ENCODE measurements at places on chromosomes 2 and 18. TPM values are rescaled to one million over a fixed set of nuclear protein-coding genes. Genes with fewer than 3 reads are reported as not detected.
A peak's percentile ranks its signal among the peaks of the same experiment; 100 is the strongest.

Gene DNAJC5G
- not detected for polyA plus RNA-seq

GRCh38 chr2:67867735-67868134 is 195.1 kb downstream of the C1D start:
- DNase-seq = no peak
- H3K4me1 ChIP-seq = peaks cover 8% of the 10 kb centered on the region
- no peaks in the 10 kb centered on the region for H3K27me3 ChIP-seq
- H3K4me3 ChIP-seq = no peak overlapping the region

Gene DPP10
- polyA plus RNA-seq = not detected

Gene CAPN14
- 0.08 TPM for polyA plus RNA-seq

GRCh38 chr2:26175466-26176278 is 2.8 kb downstream of the GAREM2 start:
- DNase-seq = peak; percentile 40
- H3K4me1 ChIP-seq = peaks cover 19% of the 10 kb centered on the region
- H3K27me3 ChIP-seq = no peaks in the 10 kb centered on the region
- no peak overlapping the region for H3K4me3 ChIP-seq

- DNase-seq = no peak
- peaks cover 6% of the 10 kb centered on the region for H3K4me1 ChIP-seq
- no peaks in the 10 kb centered on the region for H3K27me3 ChIP-seq
- no peak overlapping the region for H3K4me3 ChIP-seq
- H3K27ac ChIP-seq = no peak overlapping the region
These were observed 480.5 kb downstream of the TRIB2 start for GRCh38 chr2:13197248-13197647.

DNA sequence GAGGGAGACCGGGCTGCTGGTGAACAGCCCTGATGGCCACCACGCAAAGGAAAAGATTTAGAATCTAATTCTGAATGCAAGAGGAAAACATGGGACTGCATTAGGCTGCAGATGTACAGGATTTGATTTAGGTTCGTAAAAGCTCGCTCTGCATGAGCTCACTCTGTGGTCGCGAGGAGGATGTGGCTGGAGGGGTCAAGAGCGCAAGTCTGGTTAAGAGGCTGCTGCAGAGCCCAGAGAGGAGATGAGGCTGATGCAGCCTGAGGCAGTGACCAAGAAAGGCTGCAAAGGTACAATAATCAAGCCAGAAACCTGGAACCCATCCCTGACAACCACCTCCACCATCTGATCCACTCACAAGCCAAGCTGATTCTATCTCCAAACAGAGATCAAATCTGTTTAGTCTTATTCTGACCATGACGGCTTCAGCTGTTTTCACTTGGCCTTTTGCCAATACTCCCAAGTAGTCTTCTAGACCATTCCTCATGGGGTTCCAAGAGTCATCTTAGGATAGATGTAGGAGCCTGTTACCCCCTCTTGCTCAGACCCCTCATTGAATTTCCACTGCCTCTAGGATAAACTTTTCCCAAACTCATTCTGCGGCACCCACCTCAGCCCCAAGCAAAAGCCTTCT is 58.9 kb upstream of the ARL4C start:
- no peaks in the 10 kb centered on the region for H3K27me3 ChIP-seq
- no peak overlapping the region for H3K4me3 ChIP-seq
- no peaks in the 10 kb centered on the region for H3K36me3 ChIP-seq
- DNase-seq = peak; percentile 33
- H3K4me1 ChIP-seq = peaks cover 6% of the 10 kb centered on the region

Gene MEP1B
- not detected for polyA plus RNA-seq

DNA sequence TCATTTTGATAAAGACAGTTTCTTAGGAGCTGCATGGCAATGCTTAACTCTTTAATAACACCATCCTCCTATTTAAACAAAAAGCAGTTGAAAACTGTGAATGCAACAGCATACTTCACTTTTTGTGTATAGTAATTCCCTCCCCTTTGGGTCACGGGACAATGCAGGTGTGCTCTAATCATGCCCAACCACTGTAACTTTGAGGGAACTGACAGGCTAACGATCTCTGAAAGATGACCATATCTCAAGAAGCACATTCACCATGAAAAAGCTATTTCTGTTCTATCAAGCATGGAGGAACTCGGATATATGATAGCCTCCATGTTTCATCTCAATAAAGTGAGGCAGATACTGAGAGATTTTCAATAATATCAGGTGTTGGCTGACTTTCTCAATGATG is 81.1 kb upstream of the CD226 start:
- H3K4me3 ChIP-seq = no peak overlapping the region
- H3K4me1 ChIP-seq = no peaks in the 10 kb centered on the region
- no peak for DNase-seq
- H3K36me3 ChIP-seq = peaks cover 27% of the 10 kb centered on the region

GRCh38 chr18:45562567-45563479 is 52.5 kb upstream of the SLC14A2 start:
- peaks cover 13% of the 10 kb centered on the region for H3K4me1 ChIP-seq
- no peak for DNase-seq
- H3K4me3 ChIP-seq = no peak overlapping the region
- H3K36me3 ChIP-seq = no peaks in the 10 kb centered on the region

Gene CD8B2
- not detected for polyA plus RNA-seq

Gene MEIS1
- polyA plus RNA-seq = 16.9 TPM

DNA sequence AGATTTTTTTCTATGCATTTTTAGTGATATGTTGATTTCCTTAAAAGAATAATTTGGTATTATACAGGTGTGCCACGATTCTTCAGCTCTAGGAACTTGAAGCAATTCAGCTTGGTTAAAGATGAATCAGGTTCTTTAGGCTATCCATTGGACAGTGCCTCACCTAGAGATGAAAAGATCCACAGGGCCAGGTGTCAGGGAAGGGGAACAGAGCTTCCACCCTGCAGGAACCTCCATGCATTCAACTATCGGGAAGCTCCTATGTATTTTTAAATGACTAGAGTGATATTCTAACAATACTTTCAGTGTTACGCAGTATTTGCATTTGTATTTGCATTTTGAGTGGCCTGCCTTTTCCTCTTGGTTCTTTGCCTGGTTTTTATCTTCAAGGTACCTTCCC is 40.2 kb downstream of the PKP4 start:
- H3K4me1 ChIP-seq = peaks cover 23% of the 10 kb centered on the region
- DNase-seq = no peak
- H3K27me3 ChIP-seq = no peaks in the 10 kb centered on the region
- H3K4me3 ChIP-seq = no peak overlapping the region
- no peak overlapping the region for H3K27ac ChIP-seq
- H3K36me3 ChIP-seq = no peaks in the 10 kb centered on the region

Gene UGGT1
- polyA plus RNA-seq = 25.7 TPM

Gene SERPINB4
- not detected for polyA plus RNA-seq

- no peaks in the 10 kb centered on the region for H3K4me1 ChIP-seq
- H3K4me3 ChIP-seq = no peak overlapping the region
- no peak overlapping the region for H3K27ac ChIP-seq
- H3K36me3 ChIP-seq = no peaks in the 10 kb centered on the region
These were observed 26.5 kb upstream of the CXXC1 start for GRCh38 chr18:50313873-50314460.

- no peak for DNase-seq
- no peaks in the 10 kb centered on the region for H3K27me3 ChIP-seq
- H3K4me3 ChIP-seq = no peak overlapping the region
- no peaks in the 10 kb centered on the region for H3K36me3 ChIP-seq
- no peak overlapping the region for H3K27ac ChIP-seq
These were observed 82.7 kb downstream of the MREG start for GRCh38 chr2:215930505-215931253.

GRCh38 chr2:17271416-17271815 is 246.8 kb downstream of the RAD51AP2 start:
- no peaks in the 10 kb centered on the region for H3K36me3 ChIP-seq
- no peak overlapping the region for H3K4me3 ChIP-seq
- H3K27me3 ChIP-seq = no peaks in the 10 kb centered on the region
- no peaks in the 10 kb centered on the region for H3K4me1 ChIP-seq
- no peak for DNase-seq
- H3K27ac ChIP-seq = no peak overlapping the region

DNA sequence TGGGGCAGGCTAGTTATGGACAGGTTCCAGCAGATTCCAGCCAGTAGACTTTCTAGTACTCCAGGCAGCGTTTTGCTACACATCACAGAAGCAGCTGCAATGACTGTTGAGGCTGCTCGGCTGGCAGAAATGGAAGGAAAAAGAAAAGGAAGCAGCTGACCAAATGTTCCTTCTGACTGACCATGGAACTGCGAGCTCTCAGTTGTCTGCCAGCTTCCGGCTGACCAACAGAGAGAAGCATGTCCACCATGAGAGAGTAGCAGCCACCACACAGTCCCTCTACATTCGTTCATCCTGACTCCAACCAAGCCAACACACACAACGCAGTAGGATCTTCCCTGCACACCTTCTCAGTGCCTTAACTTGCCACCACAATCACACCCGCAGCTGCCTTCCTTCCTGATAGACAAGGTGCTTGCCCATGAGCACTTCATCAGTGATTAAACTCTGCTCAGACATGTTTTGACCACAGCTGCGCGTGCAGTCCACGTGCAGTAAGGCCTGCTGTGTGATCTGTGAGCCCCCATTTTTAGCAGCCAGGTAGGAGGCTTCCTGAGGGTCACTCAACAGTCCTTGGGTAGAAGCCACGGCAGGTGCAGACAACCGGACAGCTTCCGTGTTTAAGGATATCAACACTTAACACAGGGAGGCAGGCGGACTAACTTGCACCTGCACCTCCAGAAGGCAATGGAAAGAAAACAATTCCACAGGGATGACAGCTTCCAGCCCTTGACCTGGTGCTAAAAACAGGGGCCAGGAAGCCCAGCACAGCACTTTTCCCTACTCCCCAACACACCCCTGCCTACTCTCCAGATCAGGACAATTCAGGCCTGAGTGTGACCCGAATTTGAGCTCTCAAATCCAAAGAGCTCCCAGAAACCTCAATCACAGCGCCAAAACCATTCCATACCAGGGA is 996 bp downstream of the TGFBRAP1 start:
- peak overlapping the region; percentile 80 for H3K27ac ChIP-seq
- DNase-seq = no peak
- no peaks in the 10 kb centered on the region for H3K27me3 ChIP-seq
- H3K4me3 ChIP-seq = peak overlapping the region; percentile 65
- H3K4me1 ChIP-seq = no peaks in the 10 kb centered on the region

- no peak for DNase-seq
- no peak overlapping the region for H3K4me3 ChIP-seq
- no peaks in the 10 kb centered on the region for H3K36me3 ChIP-seq
- no peaks in the 10 kb centered on the region for H3K4me1 ChIP-seq
- H3K27ac ChIP-seq = no peak overlapping the region
- H3K27me3 ChIP-seq = no peaks in the 10 kb centered on the region
These were observed 45.6 kb downstream of the INSIG2 start for GRCh38 chr2:118133916-118134315.

GRCh38 chr2:156792242-156792840 is 356.2 kb downstream of the GPD2 start:
- H3K27ac ChIP-seq = no peak overlapping the region
- H3K27me3 ChIP-seq = no peaks in the 10 kb centered on the region
- no peak overlapping the region for H3K4me3 ChIP-seq
- H3K36me3 ChIP-seq = no peaks in the 10 kb centered on the region
- no peak for DNase-seq

GRCh38 chr2:53040536-53041229 is 726.9 kb upstream of the CHAC2 start:
- no peaks in the 10 kb centered on the region for H3K27me3 ChIP-seq
- no peak overlapping the region for H3K27ac ChIP-seq
- no peaks in the 10 kb centered on the region for H3K36me3 ChIP-seq
- no peak for DNase-seq
- H3K4me3 ChIP-seq = no peak overlapping the region
- H3K4me1 ChIP-seq = no peaks in the 10 kb centered on the region

DNA sequence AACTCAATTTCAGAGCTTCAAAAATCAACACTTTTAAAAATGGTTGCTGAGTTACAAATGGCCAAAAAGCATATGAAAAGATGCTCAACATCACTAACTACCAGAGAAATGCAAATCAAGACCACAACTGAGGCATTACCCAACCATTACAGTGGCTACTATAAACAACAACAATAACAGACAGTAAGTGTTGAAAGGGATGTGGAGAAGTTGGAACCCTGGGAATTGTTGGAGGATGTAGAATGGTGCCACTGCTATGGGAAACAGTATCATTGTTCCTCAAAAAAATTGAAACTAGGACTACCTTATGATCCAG is 173.3 kb upstream of the SPRED2 start:
- no peaks in the 10 kb centered on the region for H3K4me1 ChIP-seq
- no peaks in the 10 kb centered on the region for H3K36me3 ChIP-seq
- H3K27ac ChIP-seq = no peak overlapping the region
- no peak overlapping the region for H3K4me3 ChIP-seq

Gene SLC14A1
- polyA plus RNA-seq = 2.4 TPM

DNA sequence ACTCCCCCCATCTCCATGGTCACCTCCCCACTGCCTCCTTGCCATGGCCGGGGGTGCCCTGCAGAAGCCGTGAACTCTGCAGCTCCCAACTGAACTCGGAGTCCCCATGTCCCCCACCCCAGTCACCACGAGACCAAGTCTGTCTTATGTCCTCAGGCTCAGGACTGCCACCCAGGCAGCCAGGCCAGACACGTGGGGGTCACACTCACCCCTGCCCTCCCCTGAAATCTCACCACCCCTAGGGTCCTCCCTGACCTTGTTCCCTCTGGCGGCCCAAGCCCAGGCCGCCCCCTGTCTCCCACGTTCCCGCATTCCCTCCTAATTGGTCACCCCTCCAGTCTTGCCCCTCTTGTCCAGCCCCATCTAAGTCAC is 11.0 kb downstream of the AQP12A start:
- no peaks in the 10 kb centered on the region for H3K36me3 ChIP-seq
- DNase-seq = no peak
- no peaks in the 10 kb centered on the region for H3K4me1 ChIP-seq
- no peak overlapping the region for H3K4me3 ChIP-seq

DNA sequence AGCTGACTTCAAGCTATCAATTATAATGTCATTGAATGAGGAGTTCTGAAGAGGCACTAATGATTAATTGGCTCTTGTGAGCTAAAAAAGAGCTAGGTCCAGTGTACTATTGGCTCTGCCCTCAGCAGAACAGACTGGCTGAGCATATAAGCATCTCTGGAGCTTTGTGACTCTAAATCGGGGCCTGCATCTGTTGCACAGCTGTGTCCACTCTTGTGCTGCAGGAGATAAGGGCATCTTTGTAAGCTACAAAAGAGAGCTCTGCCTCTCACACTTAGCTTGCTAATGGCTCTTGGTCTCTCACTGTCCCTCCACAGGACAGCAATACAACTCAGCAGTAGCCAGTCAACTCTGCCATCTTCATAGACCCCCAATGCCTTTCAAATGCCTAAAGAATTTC is 61.5 kb upstream of the L3MBTL4 start:
- no peaks in the 10 kb centered on the region for H3K27me3 ChIP-seq
- peak overlapping the region; percentile 34 for H3K27ac ChIP-seq
- H3K36me3 ChIP-seq = no peaks in the 10 kb centered on the region
- H3K4me1 ChIP-seq = no peaks in the 10 kb centered on the region

- no peak for DNase-seq
- no peak overlapping the region for H3K4me3 ChIP-seq
- H3K4me1 ChIP-seq = no peaks in the 10 kb centered on the region
- no peaks in the 10 kb centered on the region for H3K36me3 ChIP-seq
These were observed 145.6 kb downstream of the FAM161A start for GRCh38 chr2:61707984-61708852.

GRCh38 chr2:206095536-206096332 is 9.8 kb upstream of the INO80D start:
- H3K27me3 ChIP-seq = no peaks in the 10 kb centered on the region
- no peaks in the 10 kb centered on the region for H3K4me1 ChIP-seq
- no peaks in the 10 kb centered on the region for H3K36me3 ChIP-seq
- no peak for DNase-seq
- no peak overlapping the region for H3K4me3 ChIP-seq
- H3K27ac ChIP-seq = no peak overlapping the region

Gene STEAP3
- polyA plus RNA-seq = 30.6 TPM

Gene MROH2A
- polyA plus RNA-seq = 0.02 TPM

Data from SK-N-SH (cell line).